ENCODE measurements at places on chromosomes 11 and 22. TPM values are rescaled to one million over a fixed set of nuclear protein-coding genes. Genes with fewer than 3 reads are reported as not detected.

ISX gene
- total RNA-seq: not detected

NCR3LG1 gene
- total RNA-seq: 9.5 TPM

PRODH gene
- not detected for total RNA-seq

GLYATL1 gene
- 0.33 TPM for total RNA-seq

Measured in uterine smooth muscle cell (primary cell).